ENCODE measurements at places on chromosomes 12 and 14. TPM values are rescaled to one million over a fixed set of nuclear protein-coding genes. Genes with fewer than 3 reads are reported as not detected.

Gene CYP46A1
- not detected for total RNA-seq

Gene SART3
- 69.9 TPM for total RNA-seq

Gene CEBPE
- not detected for total RNA-seq

Gene LTBR
- 12.1 TPM for total RNA-seq

Gene ZBTB39
- total RNA-seq, result 8.1 TPM

Gene IL23A
- total RNA-seq, result 0.35 TPM

Gene TOMM20L
- not detected for total RNA-seq

Gene TMEM233
- total RNA-seq, result not detected

Gene HHIPL1
- total RNA-seq, result not detected

- peak; percentile 99 for DNase-seq
- no peaks in the 10 kb centered on the region for H3K36me3 ChIP-seq
- H3K27ac ChIP-seq, result no peak overlapping the region
- no peak overlapping the region for H3K4me3 ChIP-seq
- no peaks in the 10 kb centered on the region for H3K4me1 ChIP-seq
- peaks cover 2% of the 10 kb centered on the region for H3K27me3 ChIP-seq
Measured at GRCh38 chr14:36208690-36209278, 32.3 kb upstream of the PTCSC3 start.

DNA sequence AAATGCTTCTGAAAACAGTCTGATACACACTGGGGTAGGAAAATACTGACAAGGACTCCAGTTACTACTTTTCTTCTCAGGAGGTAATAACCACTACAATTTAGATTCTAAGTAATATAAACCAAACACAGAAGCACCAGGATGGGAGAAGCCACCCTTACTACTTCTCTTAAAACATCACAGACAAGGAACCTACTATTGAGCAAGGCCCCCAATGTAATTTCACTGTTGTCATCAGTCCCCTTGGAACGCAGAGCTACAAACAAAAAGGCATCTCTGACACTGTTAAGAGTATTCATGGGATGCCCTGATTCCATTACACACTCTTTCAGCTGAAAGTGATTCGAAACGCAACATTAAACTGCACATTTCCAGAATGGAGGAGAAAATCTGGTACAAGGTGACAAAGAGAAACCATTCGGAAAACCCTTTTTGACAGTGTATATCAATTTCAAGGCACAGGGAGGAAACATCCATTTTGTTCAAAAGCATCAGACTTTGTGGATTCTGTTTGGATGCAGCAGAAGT is 185.9 kb downstream of the PPM1H start:
- no peak for DNase-seq
- H3K27ac ChIP-seq, result no peak overlapping the region
- no peaks in the 10 kb centered on the region for H3K27me3 ChIP-seq
- no peak overlapping the region for H3K4me3 ChIP-seq
- H3K36me3 ChIP-seq, result peaks cover 18% of the 10 kb centered on the region

GRCh38 chr12:12007001-12007712 is 63.6 kb upstream of the BCL2L14 start:
- no peak for DNase-seq
- no peaks in the 10 kb centered on the region for H3K36me3 ChIP-seq
- peaks cover 6% of the 10 kb centered on the region for H3K27me3 ChIP-seq
- H3K4me3 ChIP-seq, result no peak overlapping the region

DNA sequence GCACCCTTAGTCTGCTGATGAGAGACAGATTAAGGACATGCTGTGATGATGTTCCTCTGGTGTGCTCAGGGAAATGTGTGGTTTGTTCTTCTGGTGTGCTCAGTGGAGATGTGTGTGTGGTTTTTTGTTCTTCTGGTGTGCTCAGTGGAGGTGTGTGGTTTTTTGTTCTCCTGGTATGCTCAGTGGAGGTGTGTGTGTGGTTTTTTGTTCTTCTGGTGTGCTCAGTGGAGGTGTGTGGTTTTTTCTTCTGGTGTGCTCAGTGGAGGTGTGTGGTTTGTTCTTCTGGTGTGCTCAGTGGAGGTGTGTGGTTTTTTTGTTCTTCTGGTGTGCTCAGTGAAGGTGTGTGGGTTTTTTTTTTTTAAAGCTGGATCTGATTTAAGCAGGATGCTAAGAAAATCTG is 15.4 kb downstream of the PIWIL1 start:
- H3K27me3 ChIP-seq, result no peaks in the 10 kb centered on the region
- no peaks in the 10 kb centered on the region for H3K4me1 ChIP-seq
- H3K4me3 ChIP-seq, result no peak overlapping the region
- H3K36me3 ChIP-seq, result no peaks in the 10 kb centered on the region
- DNase-seq, result no peak
- no peak overlapping the region for H3K27ac ChIP-seq

GRCh38 chr12:14238221-14238792 is 127.2 kb upstream of the ATF7IP start:
- peaks cover 18% of the 10 kb centered on the region for H3K4me1 ChIP-seq
- no peak overlapping the region for H3K4me3 ChIP-seq
- no peak for DNase-seq
- no peak overlapping the region for H3K27ac ChIP-seq
- H3K36me3 ChIP-seq, result no peaks in the 10 kb centered on the region
- H3K27me3 ChIP-seq, result no peaks in the 10 kb centered on the region

DNA sequence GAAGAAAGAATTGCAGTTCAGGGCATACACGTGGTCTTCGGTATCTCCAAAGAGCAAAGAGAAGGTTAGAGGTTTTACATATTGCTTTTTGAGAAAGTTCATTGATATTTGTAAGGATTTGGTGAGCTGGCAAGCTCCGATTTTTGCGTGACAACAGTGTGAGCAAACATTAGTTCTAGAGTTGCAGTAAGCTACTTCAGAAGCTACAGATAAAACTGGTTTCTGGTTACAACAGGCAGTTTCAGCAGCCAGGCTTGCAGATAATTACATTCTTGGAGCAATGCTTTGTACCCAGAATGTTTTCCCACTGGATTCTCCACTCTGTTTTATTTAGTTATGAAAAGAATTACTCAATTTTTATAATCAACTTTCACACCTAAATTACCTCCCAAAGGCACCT is 28.2 kb downstream of the KLRK1 start:
- H3K4me1 ChIP-seq, result peaks cover 23% of the 10 kb centered on the region
- H3K27ac ChIP-seq, result no peak overlapping the region
- H3K36me3 ChIP-seq, result no peaks in the 10 kb centered on the region
- no peak overlapping the region for H3K4me3 ChIP-seq
- H3K27me3 ChIP-seq, result no peaks in the 10 kb centered on the region

- H3K4me1 ChIP-seq, result no peaks in the 10 kb centered on the region
- DNase-seq, result no peak
- peaks cover 3% of the 10 kb centered on the region for H3K36me3 ChIP-seq
- H3K4me3 ChIP-seq, result no peak overlapping the region
- no peak overlapping the region for H3K27ac ChIP-seq
- no peaks in the 10 kb centered on the region for H3K27me3 ChIP-seq
Measured at GRCh38 chr12:49809906-49810389, 18.3 kb downstream of the NCKAP5L start.

- H3K4me1 ChIP-seq, result peaks cover 56% of the 10 kb centered on the region
- no peaks in the 10 kb centered on the region for H3K27me3 ChIP-seq
- no peak for DNase-seq
- H3K4me3 ChIP-seq, result no peak overlapping the region
Measured at GRCh38 chr12:45232146-45232755, 16.4 kb downstream of the ANO6 start.

- H3K4me1 ChIP-seq, result no peaks in the 10 kb centered on the region
- no peak overlapping the region for H3K27ac ChIP-seq
Measured at GRCh38 chr12:82964446-82964845, 277.7 kb downstream of the TMTC2 start.

DNA sequence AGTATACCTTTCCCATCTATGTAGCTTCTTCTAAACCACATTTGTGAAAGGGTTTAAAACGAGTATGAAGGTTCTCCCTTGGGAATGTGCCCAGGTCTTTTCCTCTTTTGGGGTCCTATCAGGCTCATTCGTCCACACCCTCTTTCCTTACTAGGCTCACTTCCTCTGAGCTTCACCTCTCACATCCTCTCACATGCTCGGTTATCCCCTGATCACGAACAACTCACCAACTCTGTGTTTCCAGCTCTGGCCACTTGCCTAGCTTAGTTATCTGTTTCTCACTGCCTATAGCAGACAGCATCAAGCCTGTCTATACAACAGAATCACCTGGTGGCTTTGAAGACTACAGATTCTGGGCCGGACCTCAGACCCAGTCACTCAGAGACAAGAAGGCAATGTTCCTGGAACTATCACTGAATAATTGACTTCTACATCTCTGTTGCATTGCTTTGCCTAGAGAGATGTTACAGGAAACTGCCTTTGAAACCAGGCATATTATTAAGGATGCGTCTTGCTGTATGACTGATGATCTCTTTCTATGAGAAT is 158.2 kb downstream of the FOXN3 start:
- H3K4me3 ChIP-seq, result no peak overlapping the region
- no peak overlapping the region for H3K27ac ChIP-seq
- peaks cover 18% of the 10 kb centered on the region for H3K4me1 ChIP-seq
- H3K27me3 ChIP-seq, result no peaks in the 10 kb centered on the region
- peaks cover 50% of the 10 kb centered on the region for H3K36me3 ChIP-seq

- no peak for DNase-seq
- H3K36me3 ChIP-seq, result no peaks in the 10 kb centered on the region
Measured at GRCh38 chr14:92792885-92793284, 1.2 kb upstream of the GOLGA5 start.

GRCh38 chr14:71143381-71144290 is 236.4 kb downstream of the PCNX1 start:
- no peak overlapping the region for H3K27ac ChIP-seq
- H3K4me3 ChIP-seq, result no peak overlapping the region
- H3K36me3 ChIP-seq, result no peaks in the 10 kb centered on the region
- no peaks in the 10 kb centered on the region for H3K27me3 ChIP-seq
- H3K4me1 ChIP-seq, result peaks cover 63% of the 10 kb centered on the region

- no peak for DNase-seq
- peaks cover 25% of the 10 kb centered on the region for H3K4me1 ChIP-seq
- H3K27ac ChIP-seq, result no peak overlapping the region
- 0 out of 3 replicates have a peak, but pooled peaks cover 3% of the 10 kb centered on the region for H3K36me3 ChIP-seq
- no peak overlapping the region for H3K4me3 ChIP-seq
Measured at GRCh38 chr14:67265131-67265530, 23.9 kb downstream of the PALS1 start.
